RCC 7860 (cell line): ENCODE measurements at places on chromosomes 1 and 21.

DNA sequence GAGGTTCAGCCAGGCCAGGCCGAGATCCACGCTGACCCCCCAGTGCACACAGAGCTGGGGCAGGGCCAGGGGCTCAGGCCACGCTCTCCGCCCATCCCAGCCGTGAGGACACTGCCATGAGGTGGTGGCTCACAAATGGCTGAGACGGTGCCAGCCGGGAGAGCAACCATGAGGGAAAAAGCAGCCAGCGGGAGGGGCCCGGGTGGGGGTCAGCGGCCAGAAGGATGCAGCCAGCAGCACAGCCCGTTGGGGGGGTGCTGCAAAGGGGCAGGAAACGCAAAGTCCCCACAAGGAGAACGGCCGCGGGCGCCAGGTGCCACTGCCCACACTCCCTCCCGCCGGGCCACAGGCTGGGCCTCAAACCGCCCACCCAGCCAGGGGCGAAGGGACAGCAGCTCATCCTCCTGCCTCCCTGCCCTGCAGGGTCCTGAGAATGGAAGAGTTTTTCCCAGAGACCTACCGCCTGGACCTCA lies 8.3 kb downstream of the TTLL10 start:
- DNase-seq, result no peak

- DNase-seq, result no peak
Observed at GRCh38 chr1:170290991-170291390, 145.2 kb downstream of the NTMT2 start.

DNA sequence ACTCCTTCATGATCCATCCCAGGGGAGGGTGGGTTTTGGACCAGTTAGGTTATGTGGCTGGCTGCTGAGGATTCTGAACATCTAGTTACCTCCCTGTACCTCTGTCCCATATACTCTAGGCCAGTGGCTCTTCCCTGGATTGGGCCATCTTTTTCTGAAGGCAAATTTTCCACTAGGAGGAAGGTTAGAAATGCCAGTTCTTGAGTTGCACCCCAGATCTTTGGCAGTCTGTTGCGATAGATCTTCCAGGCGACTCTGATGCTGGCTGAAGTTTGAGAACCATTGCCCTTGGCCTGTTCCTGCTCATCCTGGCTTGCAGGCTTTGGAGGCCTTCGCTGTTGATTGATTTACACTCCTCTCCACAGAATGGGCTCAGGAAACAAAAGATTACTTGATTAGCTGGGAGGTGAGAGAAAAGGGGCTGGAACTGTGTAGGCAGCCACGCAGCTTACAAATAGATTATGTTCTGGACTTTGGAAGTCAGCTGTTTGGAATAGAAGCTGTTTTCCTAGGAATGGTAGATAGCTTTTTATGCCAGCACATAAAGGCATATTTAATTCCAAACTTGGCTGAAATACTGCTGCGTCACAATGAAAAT lies 110.1 kb downstream of the MRPS6 start:
- DNase-seq, result no peak

DNA sequence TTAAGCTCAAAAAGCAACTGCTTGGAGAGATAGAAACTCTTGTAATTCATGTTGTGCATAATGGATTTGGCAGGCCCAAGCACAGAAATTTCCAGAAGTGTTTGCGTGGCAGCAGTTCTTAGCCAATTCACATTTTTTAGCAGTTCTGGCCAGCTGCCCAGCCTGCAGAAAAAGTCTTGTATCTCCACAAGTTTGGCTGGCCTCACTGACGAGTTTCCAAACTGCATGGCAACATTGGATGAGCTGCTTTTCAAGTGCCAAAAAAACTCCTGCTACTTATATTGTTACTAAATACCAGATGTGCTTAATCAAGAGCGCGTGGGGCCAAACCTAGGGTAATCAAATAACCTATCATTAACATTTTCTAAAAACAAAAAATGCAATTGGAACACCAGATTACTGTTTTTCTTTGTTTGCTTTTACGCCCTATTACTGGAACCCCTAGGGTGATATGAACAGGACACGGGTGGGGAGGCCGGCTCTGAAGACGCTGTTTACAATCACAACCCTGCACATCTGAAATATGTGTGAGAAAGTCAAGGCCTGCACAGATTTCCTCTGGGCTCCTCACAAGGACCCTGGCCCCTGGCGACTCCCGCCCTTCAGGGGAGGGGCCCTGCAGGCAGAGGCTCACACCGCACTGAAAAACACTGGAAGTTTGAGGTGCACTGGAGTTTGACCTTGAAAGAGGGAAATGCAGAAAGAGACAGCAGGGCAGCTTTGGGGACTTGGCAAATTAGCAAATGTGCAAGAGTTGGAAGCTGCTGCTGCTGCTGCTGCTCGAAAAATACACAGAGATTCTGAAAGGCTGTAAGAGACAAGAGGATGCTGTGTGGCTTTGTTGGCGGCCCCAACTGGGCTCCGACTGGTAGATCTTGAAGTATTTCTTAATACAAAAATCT lies 55.2 kb upstream of the TARBP1 start:
- DNase-seq, result no peak

DNA sequence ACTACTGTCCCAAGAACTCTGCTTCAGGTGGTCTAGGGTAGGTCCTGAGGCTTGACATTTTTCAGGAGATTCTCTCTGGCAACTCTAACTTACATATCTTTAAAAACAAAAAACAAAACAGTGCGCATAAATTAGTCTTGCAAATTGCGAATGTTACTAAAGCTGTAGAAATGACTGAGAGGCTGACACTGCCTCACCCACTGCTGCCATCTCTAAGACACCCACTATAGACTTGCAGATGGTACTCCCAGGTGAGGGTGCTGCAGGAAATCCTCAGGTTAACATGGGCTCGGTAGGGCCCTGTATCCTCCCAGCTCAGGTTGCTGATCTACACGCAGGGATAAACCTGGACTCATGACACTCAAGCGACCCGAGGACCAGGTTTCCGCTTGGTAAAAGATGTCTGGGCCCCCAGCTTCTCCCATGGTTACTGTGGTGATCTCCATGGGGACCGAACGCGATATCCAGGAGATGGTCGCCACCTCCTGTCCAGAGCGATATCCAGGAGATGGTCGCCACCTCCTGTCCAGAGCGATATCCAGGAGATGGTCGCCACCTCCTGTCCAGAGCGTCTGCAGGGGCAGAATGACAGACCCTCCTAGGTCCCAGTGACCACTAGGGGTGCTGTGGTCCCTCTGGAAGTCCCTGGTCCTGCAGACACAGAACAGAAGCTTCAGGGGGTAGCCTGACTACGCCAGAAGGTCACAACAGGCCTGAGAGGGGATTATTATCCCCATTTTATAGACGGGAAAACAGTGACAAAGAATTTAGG lies 16.2 kb upstream of the LY9 start:
- DNase-seq, result no peak

DNA sequence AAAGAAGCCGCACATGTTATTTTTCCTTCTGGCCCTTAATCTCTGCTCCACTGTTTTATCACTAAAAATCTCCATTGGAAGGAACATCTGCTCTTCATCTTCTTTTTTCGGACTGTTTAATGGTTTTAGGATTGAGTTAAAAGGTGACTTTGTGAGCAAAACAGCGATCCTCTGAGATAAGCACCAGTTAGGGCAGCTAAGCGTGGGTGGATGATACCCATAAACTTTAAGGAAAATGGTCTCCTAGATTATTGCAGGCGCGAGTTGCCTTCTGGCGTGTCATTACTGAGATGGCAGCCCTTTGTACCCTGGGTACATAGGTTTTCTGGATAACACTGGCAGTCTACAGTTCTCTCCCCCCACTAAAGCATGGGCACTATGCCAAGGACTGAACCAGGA lies 44.0 kb upstream of the HMGB4 start:
- no peak for DNase-seq

- no peak for DNase-seq
Observed at GRCh38 chr1:201573030-201573429, 34.1 kb downstream of the NAV1 start.

- no peak for DNase-seq
Observed at GRCh38 chr1:3581296-3582036, 29.8 kb downstream of the MEGF6 start.

DNA sequence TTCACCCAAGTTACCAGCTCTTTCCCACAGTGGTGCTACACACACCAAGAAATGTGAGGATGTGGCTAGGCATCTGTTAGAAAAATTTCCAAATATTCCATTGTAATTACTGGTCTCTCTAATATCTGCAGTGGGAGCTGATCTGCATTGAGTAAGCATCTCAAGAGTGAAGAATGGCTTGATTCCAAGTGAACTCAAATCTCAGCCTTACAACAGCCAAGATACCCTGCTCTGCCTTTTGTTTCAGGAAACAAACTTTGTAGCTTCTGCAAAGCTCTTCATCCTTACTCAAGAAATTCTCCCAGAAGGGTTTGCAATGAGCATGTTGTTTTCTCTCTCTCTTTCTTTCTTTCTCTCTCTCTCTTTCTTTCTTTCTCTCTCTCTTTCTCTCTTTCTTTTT lies 181.1 kb downstream of the FCRL5 start:
- DNase-seq, result no peak

- peak; percentile 78 for DNase-seq
Observed at GRCh38 chr1:59146651-59147358, 150.1 kb upstream of the FGGY start.

DNA sequence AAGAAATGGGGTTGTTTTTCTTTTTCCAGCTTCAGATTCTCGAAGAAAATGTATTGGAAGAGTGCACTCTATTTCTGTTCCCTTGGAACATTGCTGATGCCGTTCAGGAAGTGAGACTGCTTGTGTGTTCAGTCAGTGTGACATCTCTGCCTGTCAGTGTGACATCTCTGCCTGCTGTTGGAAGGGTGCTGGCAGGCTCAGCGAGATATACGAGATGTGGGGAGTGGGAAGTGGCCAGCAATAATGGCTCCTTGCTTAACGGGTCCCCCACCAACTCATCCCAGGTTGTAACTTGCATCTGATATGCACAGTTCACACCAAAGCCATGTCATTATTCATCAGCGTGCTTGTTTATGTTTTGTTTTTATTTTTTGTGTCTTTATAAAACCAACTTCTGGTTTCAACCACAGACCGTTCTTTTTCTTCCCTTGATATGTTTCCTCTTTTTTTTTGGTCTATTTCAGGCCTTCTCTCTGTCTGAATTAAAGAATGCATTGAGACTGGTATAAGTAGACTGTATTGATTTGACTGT lies 145.4 kb downstream of the GALNT2 start:
- DNase-seq, result no peak

DNA sequence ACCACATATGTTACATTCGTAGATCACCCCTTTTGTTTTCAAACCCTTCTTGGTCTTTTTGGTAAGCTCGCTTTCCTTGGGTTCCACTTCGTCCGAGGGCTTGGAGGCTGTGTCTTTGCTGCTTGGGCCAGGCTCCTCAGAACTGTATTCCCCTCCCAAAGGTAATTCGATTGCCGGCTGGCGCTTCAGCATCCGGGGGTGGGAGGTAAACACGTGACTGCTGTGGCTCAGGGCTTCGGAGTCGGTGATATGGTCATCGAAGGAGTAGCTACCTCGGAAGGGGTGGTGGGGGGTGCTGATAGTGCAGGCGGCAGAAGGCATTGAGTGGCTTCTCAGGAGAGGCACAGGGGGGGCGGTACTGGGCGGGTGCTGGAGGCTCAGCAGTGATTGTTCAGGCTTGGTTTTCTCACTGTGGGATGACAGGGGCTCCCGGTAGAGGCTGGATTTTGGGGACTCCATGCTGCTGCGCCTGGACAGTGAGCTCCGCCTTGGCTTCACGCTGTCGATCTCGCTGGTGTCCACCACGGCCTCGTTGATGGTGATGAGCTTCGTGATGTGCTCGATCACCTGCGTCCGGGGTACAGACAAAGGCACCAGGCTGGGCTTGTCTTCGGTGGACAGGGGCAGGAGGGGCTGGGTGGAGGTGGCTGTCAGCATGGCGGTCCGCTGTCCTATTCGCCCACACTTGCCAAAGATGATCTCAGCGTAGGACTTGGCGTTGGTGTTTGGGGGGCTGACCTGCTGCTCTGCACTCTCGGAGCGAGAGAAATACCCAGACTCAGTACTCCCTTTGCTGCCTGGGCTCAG lies 98.6 kb upstream of the EDN2 start:
- no peak for DNase-seq

DNA sequence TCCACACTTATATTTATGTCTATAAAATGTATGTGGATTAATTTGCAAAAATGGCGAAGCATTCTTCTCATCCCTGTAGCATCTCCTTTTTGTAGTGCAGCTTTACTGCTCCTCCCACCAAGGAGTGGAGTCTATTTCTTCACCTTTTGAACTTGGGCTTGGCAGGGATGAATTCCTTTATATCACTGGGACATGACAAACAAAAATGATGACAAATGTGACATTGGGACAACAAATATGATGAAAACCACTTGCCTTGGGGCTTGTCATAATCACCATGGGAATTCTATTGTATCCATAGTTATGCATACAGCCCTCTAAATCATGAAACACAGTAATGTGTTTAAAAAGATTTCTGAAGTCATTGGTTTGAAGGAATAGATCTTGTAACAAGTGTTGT lies 155.0 kb downstream of the TNFSF18 start:
- DNase-seq, result no peak

- DNase-seq, result no peak
Observed at GRCh38 chr1:202159534-202160371, 649 bp downstream of the PTPN7 start.

DNA sequence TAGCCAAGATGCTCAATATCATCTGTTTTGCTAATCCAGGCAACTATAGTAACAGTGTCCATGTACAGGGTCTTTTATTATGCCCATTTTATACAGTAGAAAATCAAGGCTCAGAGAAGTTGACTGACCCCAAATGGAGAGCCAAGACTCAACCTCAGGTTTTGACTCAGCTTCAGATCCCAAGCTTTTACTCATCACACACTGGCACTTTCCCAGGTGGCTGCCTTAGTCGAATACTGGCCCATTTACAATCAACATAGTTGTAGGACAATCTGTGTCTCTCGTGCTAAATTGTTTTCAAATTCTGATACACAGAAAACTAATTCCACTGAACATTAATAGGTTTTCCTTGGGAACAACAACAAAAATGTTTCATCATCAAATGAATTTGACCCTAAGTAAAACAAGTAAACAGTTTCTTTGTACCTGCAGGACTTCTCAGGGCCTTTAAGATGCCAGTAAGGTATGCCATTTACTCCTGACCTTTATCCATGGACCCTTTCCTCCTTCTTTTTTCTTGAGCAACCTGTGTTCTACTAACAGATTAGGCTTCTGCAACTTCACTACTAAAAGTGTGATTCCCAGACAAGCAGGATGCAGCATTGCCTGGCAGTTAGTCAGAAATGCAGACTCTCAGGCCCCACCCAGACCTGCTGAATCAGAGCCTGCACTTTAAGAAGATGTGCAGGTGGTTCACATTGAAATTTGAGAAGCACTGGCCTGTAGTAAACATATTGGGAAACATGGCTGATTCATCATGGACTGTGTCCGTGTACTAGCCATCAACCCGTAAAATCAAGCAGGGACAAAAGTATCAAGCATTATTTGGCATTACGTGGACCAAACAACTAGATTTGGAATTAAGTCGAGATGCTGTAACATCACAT lies 128.8 kb downstream of the RRAGC start:
- DNase-seq, result no peak
